ENCODE measurements at places on chromosomes 5 and 9.

DNA sequence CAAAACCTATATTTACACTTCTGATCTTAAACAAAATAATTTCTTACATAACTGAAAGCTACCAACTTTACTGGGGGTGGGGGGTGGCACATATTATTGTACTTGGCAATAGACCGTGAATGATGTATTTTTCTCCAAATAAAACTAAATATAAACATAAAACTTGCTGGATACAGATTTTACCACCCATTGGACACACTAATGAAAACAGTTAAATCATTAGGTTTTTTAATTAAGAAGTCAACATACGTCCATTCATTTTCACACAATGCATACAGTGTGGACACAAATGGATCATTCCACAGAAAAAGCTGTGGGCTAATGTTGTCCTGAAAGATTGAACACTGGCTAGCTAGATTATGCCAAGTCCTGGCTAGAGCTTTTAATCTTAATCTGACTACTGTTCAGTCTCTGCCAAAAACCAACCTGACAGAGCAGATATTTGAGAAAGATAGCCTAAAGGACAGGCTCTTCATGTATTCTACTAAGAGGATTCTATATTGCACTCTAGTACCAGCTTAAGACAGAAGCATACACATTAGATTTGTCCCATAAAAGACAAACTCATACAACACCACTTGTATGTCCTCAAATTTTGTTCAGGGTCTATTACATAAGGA, 118.1 kb downstream of the SIL1 start:
- no peak for DNase-seq

GRCh38 chr5:128202320-128202719, 118.8 kb downstream of the SLC12A2 start:
- no peak for DNase-seq

- no peak for DNase-seq
Observed at GRCh38 chr9:7089406-7090193, 331.8 kb downstream of the KDM4C start.

DNA sequence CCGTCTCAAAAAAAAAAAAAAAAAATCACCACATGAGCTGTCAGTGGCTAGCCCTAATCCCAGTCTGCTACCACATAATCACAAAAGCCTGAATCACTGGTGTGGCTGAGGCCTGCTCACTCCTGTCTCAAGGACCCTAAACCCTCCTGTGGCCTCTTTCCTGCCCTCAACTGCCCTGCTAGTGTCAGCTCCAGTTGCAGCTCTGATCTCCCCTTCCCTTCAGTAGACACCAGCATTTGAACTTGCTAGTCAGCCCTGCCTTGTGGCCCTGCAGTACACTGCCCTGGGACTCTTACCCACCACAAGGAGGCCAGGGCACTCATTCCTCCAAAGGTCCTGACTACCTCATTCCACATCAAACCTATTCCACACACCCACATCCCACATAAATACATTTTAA, 9.5 kb upstream of the P4HA2 start:
- no peak for DNase-seq

DNA sequence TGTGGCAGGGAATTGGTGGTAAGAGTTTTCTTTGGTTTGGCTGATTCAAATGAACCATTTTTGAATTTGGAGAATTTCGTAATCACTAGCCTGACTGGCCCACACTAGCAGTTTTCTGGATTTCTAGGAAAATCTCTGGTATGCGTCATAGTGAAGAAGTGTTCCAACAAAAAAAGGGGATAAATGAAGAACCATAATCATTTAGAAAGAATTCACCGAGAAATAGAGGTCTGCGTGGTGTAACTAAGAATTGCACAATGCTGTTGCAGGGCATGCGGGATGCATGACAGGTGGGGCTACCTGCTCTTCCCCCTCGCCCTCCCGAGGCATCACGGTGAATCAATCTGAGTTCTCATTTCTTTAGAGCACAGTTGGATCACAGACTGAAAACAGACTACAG, 232.3 kb upstream of the PAPPA start:
- DNase-seq, result no peak

- no peak for DNase-seq
Observed at GRCh38 chr5:148763996-148764395, 62.4 kb upstream of the ADRB2 start.

- no peak for DNase-seq
Observed at GRCh38 chr5:77995793-77996409, 219.8 kb upstream of the TBCA start.
